ENCODE measurements at places on chromosomes 2 and 18.
A peak's percentile ranks its signal among the peaks of the same experiment; 100 is the strongest.

- DNase-seq: no peak
These were observed 37.6 kb upstream of the GPR17 start for GRCh38 chr2:127608061-127609030.

GRCh38 chr2:158184556-158185343 lies 83.1 kb downstream of the UPP2 start:
- no peak for DNase-seq

- no peak for DNase-seq
These were observed 136.8 kb downstream of the TMEM163 start for GRCh38 chr2:134581877-134582546.

- no peak for DNase-seq
These were observed at the start of gene ARHGAP15 for GRCh38 chr2:143128681-143129580. Gene ARHGAP15 (plus strand): TSS chr2:143129419.

- DNase-seq: no peak
These were observed 169.2 kb upstream of the GLI2 start for GRCh38 chr2:120566331-120567035.

DNA sequence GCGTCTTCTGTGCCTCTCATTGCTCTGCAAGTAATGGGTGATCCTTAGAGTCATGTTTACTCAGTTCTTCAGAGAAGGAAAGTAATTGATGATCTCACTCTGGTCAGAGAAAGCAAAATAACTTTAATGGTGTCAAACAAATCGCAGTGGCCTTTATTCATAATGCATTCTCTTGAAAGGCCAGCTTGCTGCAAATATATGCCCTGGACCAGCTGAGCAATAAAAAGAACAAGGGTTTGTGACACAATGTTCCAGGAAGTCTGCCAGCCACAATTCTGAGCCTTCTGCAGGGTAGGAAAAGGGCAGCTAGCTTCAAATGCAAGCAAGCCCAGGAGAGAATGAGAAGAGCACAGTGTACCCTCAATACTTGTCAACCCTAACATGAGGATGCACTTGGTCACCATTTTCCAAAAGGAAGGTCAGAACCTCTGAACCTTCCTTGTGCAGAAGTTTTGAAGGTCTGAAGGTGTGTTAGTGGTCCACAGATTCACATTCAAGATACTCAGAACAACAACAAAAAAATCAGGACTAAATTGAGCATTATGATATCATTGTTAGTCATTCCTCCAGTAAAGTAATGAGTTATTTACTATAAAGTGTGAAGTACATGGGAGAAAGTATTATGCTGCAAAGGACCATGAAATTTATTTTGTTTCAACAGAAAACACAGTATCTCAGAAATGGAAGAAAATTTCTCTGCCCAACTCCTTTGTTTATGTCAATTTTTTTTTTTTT lies 355.6 kb downstream of the PAX3 start:
- DNase-seq: no peak

GRCh38 chr2:101125808-101126207 lies 25.4 kb downstream of the TBC1D8 start:
- DNase-seq: no peak

DNA sequence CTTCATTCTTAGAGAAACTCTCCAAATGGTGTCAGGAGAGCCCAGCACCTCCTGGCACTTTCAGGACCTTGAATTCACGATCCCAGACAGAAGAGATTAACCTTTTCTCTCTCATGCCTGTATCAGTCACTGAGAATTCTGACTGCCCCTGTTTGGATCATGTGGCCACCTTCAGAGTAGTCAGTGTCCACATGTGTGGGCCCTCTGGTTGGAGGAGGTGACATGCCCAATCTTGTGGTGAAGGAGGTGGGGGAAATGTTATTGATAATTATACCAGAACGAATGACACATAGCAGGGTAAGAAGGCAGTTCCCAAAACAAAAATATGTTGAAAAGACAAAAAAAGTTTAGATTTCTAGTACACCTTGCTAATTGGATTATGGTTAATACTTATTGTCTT lies 31.7 kb downstream of the UBXN4 start:
- no peak for DNase-seq

- DNase-seq: no peak
These were observed 56.2 kb downstream of the PRKCE start for GRCh38 chr2:45707661-45708060.

DNA sequence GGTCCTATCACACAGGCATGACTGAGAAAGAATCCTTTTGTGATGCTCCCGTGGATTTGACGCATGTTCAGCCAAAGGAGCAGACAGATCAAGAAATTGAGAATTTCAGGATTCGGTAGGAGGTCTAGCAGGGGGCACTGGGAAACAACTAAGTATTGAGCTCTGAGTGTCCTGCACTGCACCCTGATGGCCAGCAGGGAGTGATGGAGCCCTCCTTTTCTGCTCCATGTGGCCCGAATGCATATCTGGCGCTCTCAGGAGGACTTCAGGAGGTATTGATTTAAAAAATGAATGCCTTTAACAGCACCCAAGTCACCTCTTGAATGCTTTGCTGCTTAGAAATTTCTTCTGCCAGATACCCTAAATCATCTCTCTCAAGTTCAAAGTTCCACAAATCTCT lies 58.0 kb downstream of the ZNF519 start:
- DNase-seq: no peak

GRCh38 chr18:13562494-13563029 lies 163.8 kb downstream of the FAM210A start:
- DNase-seq: peak; percentile 20

- DNase-seq: no peak
These were observed 47.7 kb upstream of the POMC start for GRCh38 chr2:25215948-25216679.

- peak; percentile 84 for DNase-seq
These were observed 852.3 kb upstream of the CRIM1 start for GRCh38 chr2:35503311-35503710.

DNA sequence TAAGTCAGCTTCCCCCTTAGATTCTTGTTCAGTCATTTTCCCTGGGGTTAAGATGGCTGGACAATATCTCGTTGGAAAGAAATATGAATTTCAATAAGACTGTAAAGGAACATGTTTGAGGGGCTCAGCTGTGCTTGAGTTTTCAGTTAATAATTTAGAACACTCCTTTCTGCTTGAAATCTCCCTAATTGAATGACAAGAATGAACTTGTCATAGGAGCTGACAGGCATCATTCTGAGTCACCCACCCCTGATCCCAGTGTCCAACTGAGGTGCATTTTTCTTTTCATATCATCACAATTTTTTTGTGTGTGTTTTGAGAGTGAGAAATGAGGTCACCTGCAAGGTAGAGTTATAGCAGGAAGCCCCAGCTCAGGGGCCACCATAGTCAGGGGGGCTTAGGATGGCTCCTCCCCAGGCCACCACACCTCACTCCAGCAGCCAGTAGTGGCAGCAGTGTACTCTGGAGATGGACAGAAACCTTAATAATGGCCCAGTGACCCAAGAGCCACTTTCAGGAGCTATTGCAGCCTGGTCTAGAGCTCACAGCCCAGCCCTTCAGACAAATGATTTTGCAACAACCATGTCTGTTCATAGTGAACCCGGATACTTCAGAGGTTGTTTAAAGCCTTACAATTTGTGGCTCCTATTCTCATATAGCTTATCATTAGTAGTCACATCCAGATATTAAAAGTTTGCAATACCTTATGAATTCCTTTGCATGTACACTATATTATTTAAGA lies 174.5 kb downstream of the MAIP1 start:
- no peak for DNase-seq

GRCh38 chr2:54437588-54437987 lies 18.5 kb upstream of the SPTBN1 start:
- no peak for DNase-seq

GRCh38 chr2:9771481-9772017 lies 71.7 kb upstream of the TAF1B start:
- peak; percentile 53 for DNase-seq

- no peak for DNase-seq
These were observed 56.7 kb upstream of the EPB41L3 start for GRCh38 chr18:5600378-5601071.

GRCh38 chr2:200668478-200668877 lies 82.7 kb downstream of the AOX1 start:
- no peak for DNase-seq

GRCh38 chr18:48754993-48755473 lies 195.7 kb downstream of the SMAD7 start:
- no peak for DNase-seq

DNA sequence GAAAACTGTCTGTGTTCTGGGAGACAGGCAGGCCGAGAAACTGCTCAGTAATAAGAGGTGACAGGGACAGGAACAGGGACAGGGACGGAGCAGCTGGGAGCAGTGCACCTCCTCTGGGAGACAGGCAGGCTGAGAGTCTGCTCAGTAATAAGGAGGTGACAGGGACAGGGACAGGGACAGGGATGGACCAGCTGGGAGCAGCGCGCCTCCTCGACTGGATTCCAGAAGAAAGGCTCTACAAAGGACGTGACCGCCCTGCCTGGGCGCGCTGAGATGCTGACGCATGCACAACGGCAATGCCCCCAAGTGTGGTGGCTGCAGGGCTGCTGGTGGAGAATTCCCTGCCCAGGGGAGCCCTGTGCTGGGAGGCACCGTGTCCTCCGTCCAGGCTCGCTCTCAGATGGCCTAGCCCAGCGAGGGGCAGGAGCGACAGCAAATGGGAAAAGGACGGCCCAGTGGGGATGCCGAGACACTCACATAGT lies 44.2 kb upstream of the PXDN start:
- no peak for DNase-seq

DNA sequence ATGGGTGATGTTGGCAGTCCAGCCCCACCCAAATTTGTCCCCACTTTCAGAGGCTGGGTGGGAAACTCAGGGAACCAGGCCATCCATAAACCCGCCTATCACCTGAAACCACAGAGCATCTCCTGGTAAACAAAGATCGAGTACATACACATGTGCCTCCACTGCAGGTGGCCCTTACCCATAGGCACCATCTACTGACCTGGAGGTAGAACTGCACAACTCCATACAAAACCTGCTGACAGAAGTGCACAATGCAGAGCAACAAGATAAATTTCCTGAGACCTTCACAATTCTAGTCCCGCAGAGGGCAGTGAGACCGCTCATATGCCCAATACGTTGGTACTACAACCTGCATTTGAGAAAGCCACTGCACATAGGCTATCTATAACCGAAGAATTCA lies 856.3 kb downstream of the SUCLG1 start:
- DNase-seq: no peak

- no peak for DNase-seq
These were observed 24.8 kb upstream of the ZNF638 start for GRCh38 chr2:71306762-71307161.

DNA sequence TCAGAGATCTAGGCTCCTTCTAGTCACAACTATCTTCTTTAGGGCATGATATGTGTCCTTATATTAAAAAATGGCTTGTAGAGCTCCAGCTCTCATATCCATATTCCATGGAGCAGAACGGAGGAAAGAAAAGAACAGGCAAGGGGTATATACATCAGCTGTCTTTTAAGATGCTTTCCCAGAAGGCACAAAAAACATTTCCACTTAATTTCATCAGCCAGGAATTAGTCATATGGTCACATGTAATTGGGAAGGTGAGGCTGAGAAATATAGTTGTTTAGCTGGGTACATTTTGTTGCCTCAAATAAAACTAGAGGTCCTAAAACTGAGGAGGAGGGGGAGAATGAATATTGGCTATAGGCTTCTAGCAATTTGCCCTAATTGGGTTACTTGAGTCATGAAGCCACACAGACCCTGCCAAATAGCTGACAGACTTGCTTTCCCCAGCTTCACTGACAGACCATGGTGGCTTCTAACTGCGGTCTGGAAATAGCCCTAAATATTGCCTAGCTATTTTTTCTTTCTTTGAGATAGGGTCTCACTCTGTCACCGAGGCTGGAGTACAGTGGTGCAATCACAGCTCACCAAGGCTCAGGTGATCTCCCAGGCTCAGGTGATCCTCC lies 20.0 kb downstream of the MAIP1 start:
- no peak for DNase-seq

- peak; percentile 8 for DNase-seq
These were observed 140.1 kb upstream of the AQP4 start for GRCh38 chr18:27005589-27005988.

- peak; percentile 93 for DNase-seq
These were observed 4.0 kb upstream of the MREG start for GRCh38 chr2:216017365-216017764.

DNA sequence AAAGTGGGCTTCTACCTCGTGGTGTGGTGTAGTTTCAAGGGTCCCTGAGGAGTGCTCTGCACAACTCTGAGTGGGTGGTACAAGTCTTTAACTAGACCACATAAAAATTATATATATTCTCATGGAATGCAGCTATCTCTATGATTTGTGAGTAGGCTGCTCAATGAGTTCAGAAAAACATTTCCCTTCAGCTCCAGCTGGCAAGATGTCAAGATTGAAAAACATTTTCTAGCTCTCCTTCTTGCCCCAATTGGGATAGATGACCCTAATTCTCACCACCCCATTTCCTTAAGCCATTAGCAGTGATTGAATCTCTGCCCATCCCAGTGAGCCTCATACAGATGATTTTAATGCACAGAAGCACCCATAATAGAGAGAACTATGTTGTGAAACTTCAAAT lies 28.3 kb upstream of the SP3 start:
- no peak for DNase-seq

- DNase-seq: no peak
These were observed 1150.8 kb upstream of the FANCL start for GRCh38 chr2:59391896-59392295.

- no peak for DNase-seq
These were observed 215.1 kb downstream of the LDLRAD4 start for GRCh38 chr18:13433685-13434084.

DNA sequence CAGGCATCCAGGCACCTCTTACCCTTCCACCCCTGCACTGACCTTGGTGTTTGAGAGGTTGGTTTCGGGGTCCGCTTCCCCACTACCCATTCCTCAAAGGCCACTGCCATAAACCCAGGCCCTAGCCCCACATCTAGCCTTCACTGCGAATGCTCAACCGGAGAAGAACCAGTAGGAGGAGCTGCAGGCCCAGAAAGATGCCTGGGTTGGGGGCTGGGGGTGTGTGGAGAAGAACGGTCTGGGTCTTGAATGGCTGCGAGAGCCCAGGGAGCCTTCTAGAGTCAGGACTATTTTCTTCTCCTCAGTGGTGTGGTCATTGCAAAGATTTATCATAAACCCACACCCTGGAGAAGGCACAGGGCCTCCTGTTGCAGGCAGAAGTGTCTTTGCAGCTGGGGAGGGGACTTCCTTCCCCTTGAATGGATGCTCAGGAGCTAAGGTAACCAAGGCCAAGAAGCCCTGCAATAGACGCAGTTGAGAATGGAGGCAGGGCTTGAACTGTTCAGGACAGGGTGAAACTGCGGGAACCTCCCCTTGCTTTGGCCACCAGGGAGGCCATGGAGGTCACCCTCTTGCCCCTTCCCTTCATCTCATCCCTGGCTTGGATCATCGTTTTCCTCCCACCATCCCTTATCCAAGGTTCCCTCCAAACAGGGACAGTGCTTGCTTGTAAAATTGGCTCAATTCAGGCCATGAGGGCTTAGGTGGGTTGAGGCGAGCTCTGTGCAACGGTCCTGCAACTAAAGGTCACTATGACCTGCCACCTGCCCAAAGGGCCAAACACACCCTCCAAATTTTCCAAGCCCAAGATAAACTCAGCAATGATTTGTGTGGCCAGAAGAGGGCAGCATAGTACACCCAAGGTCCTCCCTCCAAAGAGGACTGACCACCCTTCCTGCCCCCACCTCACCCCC lies 20.9 kb downstream of the THNSL2 start:
- peak; percentile 50 for DNase-seq

GRCh38 chr2:95014126-95014708 lies 11.3 kb upstream of the MAL start:
- DNase-seq: no peak

GRCh38 chr2:71901466-71901865 lies 246.2 kb downstream of the CYP26B1 start:
- no peak for DNase-seq

GRCh38 chr2:209911486-209911885 lies 91.0 kb upstream of the RPE start:
- no peak for DNase-seq

- DNase-seq: no peak
These were observed 72.7 kb downstream of the NEB start for GRCh38 chr2:151661625-151662024.
